Activated CD4-positive, alpha-beta T cell treated with anti-CD3 and anti-CD28 coated beads for 1 hour (primary cell): ENCODE measurements at places on chromosomes 1 and 21.

GRCh38 chr1:18200136-18200717, 92.6 kb downstream of the IGSF21 start:
- DNase-seq = no peak

- no peak for DNase-seq
Observed at GRCh38 chr1:56434025-56434424, 145.3 kb downstream of the PLPP3 start.

GRCh38 chr1:99623554-99623953, 22.4 kb upstream of the PALMD start:
- no peak for DNase-seq

DNA sequence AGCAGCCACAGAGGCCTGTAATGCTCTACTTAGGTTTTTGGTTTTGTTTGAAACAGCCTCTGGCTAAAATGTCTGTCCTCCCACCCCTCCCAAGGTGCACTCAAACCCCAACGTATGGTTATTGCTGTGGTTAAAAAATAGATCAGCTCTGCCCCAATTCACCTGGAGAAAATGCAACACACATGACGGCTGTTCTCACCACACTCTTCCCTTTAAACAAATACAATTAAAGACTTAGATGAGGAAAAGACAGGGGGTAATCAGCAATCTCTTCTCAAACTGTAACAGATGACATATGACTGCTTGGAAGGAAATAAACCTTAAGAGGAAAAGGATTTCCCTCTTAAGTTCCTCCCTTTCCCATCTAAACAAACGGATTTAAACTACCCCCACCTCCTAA, 6.2 kb upstream of the MTMR11 start:
- no peak for DNase-seq

DNA sequence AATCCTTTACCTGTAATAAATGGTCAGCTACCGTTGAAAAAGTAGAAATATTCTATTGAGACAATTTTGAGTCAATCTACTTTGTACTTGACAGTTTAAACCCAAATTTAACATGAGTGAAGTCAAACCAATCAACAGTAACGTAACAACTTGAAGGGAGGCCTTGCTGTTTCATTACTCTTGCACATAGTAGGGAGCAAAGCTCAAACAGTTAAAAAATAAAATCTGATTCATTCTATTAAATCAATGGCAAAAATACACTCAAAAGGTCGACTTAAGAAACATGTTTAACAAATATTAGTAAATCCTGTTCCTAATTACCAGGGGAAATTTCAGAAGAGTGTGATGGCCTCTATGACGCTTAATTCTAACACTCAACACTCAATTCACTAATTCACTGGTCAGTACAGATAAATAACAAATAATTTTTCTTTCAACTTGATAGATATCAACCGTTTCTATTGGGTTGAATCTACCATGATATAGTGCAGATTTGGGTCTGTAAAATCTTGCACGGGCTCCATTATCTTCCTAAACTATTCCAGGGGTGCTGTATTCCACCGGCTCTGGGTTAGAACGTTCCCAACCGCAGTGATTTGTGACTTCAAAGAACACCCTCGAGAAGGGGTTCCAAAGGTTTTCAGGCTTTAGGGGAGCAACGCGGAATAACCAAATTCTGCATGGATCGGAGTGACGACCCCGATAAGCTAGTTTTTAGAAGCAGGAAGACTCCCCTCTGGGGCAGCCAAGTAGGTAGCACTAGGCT, 1.4 kb downstream of the TARBP1 start:
- no peak for DNase-seq
